Smooth muscle cell of the brain vasculature (primary cell): ENCODE measurements at places on chromosomes 1 and 21.

GRCh38 chr1:114549137-114549536, 32.3 kb downstream of the BCAS2 start:
- DNase-seq, result no peak

DNA sequence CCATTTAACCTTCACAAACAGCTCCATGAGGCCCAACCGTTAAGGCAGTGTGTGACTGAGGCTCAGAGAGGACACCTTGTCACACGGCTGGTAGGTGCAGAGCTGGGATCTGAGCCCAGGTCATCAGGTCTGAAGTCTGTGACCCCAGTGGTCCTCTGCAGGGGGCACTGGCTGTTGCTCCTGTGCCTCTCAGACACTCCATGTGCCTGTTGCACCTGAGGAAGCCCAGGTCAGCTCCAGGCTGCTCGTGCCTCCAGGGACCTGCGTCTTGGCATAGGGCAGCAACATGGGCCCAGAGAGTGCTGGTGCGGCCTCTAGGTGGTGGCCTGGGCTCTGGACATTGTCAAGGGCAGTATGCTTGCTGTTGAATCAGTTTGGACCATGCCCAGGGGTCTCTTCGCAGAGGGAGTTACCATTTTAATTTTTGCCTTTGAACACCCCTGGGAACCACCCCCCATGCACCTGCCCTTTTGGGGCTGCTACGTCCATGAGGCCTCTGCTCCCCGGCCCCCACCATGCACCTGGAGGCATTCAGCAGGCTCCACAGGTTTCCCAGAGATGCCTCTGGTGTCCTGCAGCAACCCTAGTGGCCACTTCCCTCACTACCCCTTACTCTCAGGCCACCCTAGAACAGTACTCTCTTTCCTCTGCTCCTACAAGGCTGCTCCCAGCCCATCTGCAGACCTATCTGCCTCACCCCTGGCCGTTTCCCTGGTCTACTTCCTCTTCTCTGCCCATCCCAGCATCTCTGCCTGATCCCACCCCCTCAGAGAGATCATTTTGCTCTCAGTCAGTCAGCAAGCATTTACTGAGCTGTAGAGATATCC, 25.2 kb upstream of the EPS8L3 start:
- DNase-seq, result no peak

- DNase-seq, result no peak
Observed at GRCh38 chr1:223147873-223148272, 4.8 kb upstream of the TLR5 start.

GRCh38 chr1:225426395-225427234, 1.2 kb downstream of the LBR start:
- no peak for DNase-seq

GRCh38 chr21:44730028-44730395, 18.6 kb upstream of the TSPEAR start:
- no peak for DNase-seq

GRCh38 chr1:45499415-45499769, 481 bp downstream of the CCDC163 start:
- no peak for DNase-seq

DNA sequence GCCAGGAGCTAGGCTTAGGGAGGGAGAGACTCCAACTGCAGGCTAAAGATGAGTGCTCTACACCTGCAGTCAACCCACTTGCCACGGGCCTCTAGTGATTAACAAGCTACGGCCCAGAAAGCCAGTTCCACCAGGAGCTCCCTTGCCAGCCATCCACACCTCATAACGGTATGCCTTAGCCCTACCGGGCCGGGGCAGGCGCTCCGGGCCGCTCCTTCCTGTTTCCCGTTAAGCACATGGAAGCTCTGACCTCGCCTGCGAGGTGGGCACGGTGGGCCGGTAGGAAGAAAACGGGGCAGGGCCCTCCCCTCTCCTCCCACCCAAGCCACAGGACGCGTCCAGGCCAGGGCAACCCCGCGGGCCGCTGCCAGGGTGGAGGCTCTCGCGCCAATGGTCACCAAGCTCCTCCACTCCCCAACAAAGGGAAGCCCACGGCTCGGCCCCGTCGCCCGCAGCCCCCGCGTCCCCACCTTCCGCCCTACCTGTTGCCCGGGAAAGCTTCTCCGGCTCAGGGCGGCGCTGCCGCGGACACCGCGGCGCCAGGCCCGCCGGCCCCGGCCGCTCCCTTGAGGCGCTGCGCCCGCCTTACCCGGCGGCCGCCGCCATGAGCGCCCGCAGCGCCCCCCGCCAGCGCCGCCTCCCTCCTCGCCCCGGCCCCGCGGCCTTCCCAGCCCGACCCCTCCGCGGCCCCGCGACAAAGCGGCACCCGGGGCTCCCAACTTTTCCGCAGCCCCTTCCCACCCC, 627 bp downstream of the CERS2 start:
- DNase-seq, result no peak

- no peak for DNase-seq
Observed at GRCh38 chr1:109229531-109230127, 15.9 kb downstream of the SARS1 start.

DNA sequence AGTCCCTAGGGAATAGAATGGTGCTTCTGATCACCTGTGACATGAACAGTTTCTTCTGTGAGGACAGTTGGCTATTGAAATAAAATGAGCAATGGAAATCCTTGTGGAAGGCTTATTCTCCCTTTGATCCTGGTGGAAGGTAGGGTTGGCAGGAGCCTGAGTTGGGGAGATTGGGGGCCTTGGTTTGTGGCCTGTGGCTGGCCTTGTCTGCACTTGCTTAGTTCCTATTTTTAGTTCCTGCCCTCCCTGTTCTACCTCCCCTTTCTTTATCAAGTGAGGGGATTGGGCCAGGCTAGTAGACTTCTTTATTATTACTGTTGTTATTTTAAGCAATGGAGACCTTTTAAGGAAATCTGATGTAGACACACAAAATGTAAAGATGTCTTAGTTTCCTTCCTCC, 8.2 kb downstream of the DMRTB1 start:
- no peak for DNase-seq
